ENCODE measurements at places on chromosomes 6 and 20.

DNA sequence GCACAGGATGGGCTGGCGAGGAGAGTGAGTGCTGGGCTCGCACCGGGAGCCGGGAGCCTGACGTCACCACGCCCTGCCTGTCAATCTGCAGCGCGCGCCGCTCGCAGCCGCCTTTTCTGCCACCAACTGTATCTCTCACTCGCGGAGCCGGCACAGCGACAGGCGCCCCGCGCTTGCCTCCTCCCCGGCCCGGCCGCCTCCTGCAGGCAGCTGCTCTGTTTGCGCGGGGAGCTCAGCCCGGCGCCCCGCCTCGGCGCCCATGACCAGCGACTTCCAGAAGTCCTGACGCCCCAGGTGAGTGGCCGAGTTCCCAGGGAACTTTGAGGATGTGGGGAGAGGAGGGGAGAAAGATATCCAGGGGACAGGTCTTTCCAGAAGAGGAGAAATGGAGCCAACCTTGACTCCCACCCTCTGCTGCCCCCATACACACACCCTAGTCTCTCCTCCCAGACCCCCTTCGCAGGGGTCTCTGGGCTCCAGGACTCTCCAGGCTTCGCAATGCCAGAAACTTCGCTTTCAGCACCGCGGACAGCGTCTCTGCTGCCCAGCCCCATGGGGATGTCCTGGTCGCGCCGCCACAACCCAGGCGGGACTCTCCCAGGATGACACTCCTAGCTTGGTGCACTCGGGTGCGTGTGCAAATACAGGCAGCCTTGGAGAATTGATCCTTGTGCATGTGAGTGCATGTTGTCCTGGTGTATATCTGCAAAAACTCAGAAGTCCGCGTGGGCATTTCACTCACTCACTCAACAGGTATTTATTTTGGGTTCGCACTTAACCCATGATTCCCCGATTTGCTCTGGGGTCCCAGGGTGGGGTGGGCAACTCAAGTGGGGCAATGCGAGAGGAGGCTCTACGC, at the start of gene GPR6:
TSS of gene GPR6 (plus strand) at position 138 of the 859 bp plus-strand sequence. CDS start 802 bp downstream, outside the sequence.
- peak; percentile 19 for DNase-seq

DNA sequence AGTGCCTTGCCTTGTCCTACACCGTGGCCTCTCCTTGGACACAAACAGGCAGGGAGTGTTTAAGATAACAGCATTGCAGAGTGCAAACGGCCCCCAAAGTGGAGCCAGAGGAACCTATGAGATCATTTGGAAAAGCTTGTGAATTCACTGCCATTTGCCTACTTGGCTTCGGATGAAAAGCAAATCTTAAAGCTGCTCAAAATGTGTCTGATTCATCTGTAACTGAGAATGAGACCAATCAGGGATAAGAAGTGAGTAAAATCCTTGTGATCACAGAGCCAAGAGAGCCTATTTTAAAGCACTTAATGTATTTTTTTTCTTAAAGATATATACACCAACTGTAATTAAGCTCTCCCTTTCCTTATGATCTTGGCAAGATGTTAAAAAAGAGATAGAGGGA, 65.7 kb upstream of the BACH2 start:
- DNase-seq = no peak

- no peak for DNase-seq
Observed at GRCh38 chr6:123804787-123805540, 1.3 kb downstream of the NKAIN2 start.

- no peak for DNase-seq
Observed at GRCh38 chr6:3755637-3756545, 4.4 kb upstream of the PXDC1 start.

GRCh38 chr6:136508725-136509392, 41.4 kb downstream of the MAP7 start:
- DNase-seq = no peak

- no peak for DNase-seq
Observed at GRCh38 chr20:7933346-7933745, 6.9 kb downstream of the HAO1 start.

DNA sequence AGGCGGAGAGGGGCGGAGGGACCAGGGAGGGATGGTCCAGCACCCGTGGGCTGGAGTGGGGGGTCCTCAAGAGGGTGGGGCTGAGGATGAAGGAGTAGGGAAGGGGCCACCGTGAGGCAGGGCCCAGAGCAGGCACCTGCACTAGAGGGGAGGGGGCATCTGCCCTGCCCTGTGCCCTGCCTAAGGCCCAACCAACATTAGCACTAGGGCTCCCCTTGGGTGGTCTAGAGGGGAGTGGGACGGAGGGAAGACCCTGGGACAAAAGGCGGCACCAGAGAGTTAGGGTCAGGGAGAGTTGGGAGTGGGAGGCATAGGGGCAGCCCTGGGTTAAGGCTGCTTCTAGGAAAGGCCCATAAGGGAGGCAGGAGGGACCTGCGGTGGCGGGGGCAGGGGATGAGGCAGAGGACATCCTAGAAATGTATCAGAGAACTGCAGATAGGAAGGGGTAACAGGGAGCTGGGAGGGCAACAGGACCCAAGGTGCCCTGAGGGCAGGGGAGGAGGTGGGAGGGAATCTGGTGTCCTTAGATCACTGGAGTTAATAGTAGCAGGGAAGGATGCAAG, 24.5 kb downstream of the HLA-F start:
- DNase-seq = no peak

- DNase-seq = no peak
Observed at GRCh38 chr6:291204-291696, 1.0 kb upstream of the DUSP22 start.

- DNase-seq = no peak
Observed at GRCh38 chr6:97154015-97154414, 129.0 kb downstream of the MMS22L start.

- DNase-seq = no peak
Observed at GRCh38 chr20:61972636-61973508, 92.8 kb downstream of the TAF4 start.
